Foreskin keratinocyte (primary cell): ENCODE measurements at places on chromosomes 5 and 9. TPM values are rescaled to one million over a fixed set of nuclear protein-coding genes. Genes with fewer than 3 reads are reported as not detected.

GRCh38 chr9:86903734-86904085 is 43.6 kb downstream of the GAS1 start:
- DNase-seq, result no peak

- DNase-seq, result no peak
Measured at GRCh38 chr5:156942064-156942463, 21.0 kb downstream of the TIMD4 start.

DNA sequence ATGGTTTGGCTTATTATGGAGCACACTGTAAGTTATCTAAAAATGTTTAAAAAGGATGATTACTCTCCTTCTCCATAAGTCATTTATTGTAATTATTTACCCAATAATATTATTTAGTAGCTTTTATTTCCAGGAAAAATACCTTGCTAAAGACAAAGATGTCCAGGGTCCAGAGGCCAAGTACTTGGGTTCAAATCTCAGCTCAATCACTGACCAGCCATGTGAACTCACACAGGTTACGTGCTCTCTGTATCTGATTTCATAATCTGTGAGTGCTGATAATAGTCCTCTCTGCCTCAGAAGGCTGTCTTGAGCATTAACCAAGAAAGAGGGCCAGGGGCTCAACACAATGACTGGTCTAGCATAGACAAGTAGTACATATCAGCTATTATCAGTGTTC is 27.0 kb downstream of the ALDH1A1 start:
- no peak for DNase-seq

DNA sequence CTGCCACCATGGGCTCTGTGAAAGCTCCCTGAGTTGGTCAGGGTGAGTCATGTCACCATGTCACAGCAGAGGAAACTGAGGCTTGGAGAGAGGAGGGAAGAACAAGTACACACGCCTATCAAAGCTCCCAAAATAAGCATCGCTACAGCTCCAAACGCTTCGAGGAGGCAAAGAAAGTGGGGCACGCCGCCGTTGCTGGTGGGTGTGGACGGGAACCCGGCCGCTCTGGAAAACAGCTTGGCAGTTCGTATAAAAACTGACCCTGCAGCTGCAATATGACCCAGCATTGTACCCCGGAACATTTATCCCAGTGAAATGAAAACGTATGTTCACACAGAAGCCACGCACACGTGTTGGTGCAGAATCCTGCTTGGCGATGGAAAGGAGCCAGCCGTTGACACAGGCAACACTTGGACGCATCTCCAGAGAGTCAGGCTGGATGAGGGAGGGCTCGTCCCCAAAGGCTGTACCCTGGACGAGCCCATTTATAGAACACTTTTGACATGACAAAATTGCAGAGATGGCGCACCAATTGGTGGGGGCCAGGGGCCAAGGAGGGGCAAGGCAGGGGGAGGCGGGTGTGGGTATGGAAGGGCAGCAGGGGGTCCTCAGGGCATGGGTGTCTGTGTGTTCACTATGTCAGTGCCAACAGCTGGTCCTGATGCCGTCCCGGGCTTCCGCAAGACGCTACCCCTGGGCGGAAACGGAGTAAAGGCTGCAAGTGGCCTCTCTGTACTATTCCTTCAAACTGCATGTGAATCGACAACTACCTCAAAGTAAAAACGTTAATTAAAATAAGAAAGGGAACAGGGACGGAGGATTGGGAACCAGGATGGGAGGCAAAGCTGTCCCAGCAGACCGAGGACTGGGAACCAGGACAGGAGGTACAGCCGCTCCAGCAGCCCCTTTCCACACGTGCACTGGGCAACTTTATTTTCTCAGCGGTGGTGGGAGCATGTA is 173.0 kb downstream of the OLFM1 start:
- no peak for DNase-seq

EGR1 gene
- 19.5 and 20.4 TPM in 2 replicates for total RNA-seq

MEIKIN gene
- total RNA-seq, result not detected in 2 replicates

PCDHGA7 gene
- under 0.01 and 0.17 TPM in 2 replicates for total RNA-seq

SLC1A1 gene
- total RNA-seq, result not detected in 2 replicates

OBP2A gene
- total RNA-seq, result not detected in 2 replicates

IRX4 gene
- total RNA-seq, result 20.3 and 26.4 TPM in 2 replicates

PCDHB8 gene
- total RNA-seq, result not detected in 2 replicates

PURA gene
- total RNA-seq, result 8.7 and 9.2 TPM in 2 replicates
